Sciatic nerve (tissue), 2 donors: ENCODE measurements at places on chromosomes 7 and 10.

DNA sequence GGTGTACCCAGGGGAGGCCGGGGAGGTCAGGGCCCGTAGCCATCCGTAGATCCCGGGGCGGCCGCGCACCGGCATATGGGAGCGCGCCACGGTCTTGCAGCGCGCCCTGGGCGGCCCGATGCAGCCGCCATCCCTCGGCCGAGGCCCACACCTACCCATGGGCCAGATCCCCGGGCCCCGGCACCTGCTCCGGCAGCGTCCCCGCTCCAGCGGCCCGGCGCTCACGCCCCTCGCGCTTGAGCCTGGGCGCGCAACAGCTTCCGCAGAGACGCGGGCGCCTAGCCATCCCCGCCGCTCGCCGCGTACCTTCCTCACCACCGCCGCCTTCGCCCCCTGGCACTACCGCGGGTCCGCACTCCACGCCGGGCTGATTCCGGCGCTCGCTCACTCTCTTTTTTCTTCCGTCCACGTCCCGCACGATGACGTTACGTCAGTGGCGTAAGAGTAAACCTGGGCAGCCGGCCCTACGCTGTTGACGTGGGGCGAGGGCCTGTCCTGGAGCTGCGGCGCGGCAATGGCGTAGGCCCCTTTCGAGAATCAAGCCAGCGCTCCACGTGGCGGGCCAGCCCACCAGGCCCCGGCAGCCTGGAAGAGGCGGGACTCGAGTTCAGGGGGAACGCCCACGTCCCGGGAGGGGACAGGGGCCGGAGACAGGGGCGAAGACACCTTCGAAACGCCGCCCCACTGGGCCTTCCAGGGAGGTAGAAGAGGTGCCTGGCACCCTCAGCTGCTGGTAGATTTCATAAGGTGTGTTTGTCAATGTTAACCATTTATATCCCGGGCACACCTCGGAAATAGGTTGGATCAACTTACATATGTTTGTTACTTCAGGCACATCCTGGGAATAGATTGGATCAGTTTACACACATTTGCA lies at the start of gene ALDH18A1:
Gene ALDH18A1, minus strand, starts transcription at position 421 of the 874 bp plus-strand sequence. CDS start 3,334 bp downstream, outside the sequence.
- DNase-seq = peak; percentile 95

DNA sequence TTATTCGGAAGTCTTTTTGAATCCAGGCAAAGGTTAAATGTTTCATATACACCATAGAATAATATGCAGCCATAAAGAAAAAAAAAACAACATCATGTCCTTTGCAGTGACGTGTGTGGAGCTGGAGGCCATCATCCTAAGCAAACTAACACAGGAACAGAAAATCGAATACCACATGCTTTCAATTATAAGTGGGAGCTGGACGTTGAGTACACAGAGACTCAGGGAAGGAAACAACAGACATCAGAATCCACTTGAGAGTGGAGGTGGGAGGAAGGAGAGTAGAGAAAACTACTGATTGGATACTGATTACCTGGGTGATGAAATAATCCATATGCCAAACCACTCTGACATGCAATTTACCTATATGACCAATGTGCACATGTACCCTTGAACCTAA lies 293.4 kb downstream of the KLF6 start:
- DNase-seq = no peak

- no peak for DNase-seq
Measured at GRCh38 chr10:48444266-48444665, 137.8 kb downstream of the MAPK8 start.

GRCh38 chr7:100675105-100675451 lies 1.5 kb downstream of the GNB2 start:
- DNase-seq = no peak

GRCh38 chr7:139783647-139784385 lies 6.0 kb upstream of the HIPK2 start:
- no peak for DNase-seq

GRCh38 chr10:80462299-80462980 lies 8.3 kb downstream of the TSPAN14 start:
- peak; percentile 62 for DNase-seq

DNA sequence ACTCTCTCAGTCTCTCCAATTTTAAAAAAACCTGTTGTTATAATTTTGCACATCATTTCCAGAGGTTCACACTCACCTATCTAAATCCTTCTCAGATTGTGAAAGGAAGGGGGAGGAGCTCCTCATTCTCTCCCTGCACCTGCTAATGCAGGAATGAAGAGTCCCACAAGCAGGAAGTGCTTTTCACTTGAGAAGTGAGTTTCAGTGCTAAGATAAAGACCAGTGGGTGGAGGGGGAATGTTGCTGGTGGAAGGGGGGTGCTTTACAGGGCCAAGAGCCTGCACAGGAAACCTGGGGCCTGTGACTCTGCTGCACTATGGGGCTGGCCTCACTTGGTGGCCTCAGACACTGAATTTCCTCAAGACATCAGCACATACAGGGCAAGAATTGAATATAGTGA lies 176.4 kb downstream of the PTPN20 start:
- DNase-seq = no peak

GRCh38 chr10:7340179-7340874 lies 70.5 kb downstream of the SFMBT2 start:
- DNase-seq = no peak

GRCh38 chr10:103884681-103885139 lies 29.3 kb upstream of the SH3PXD2A start:
- no peak for DNase-seq

GRCh38 chr7:139873593-139874301 lies 44.7 kb downstream of the TBXAS1 start:
- DNase-seq = no peak

DNA sequence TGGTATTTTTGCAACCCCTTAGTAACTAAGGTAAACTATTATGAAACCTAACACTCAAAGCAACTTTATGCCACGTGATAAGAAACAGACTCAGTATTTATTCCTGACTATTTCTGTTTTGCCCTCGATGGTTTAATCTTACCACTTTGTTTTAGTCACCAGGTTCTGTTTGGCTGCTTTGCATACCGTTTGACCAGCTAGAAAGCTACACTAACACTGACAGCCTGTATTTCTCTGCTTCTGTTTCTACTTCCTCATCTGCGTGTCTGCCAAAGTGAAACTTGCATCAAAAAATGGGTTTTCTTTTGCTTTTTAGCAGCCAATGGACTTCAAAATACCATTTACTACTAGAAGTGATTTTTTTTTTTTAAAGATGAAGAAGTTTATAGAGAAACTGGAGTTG lies 802.5 kb downstream of the GRM8 start:
- DNase-seq = no peak

- no peak for DNase-seq
Measured at GRCh38 chr7:101376601-101377000, 13.9 kb downstream of the COL26A1 start.

DNA sequence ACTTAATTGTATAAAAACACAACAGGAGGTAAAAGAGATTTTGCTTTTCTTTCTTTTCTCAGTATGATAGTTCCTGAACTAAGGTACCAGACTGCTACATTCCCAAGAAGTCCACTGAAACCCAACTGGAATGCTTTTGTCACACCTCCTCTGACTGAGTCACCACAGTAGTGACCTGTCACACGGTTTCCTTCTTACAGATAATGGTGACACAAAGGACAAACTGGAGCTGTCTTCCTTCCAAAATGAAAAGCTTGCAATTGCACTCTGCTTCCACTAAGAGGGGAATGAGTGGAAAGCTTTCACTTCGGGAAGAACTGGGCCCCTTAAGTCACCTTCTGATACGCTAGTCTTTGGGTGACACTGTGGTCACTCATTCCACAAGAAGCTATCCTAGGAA lies 122.2 kb downstream of the KMT2E start:
- no peak for DNase-seq

DNA sequence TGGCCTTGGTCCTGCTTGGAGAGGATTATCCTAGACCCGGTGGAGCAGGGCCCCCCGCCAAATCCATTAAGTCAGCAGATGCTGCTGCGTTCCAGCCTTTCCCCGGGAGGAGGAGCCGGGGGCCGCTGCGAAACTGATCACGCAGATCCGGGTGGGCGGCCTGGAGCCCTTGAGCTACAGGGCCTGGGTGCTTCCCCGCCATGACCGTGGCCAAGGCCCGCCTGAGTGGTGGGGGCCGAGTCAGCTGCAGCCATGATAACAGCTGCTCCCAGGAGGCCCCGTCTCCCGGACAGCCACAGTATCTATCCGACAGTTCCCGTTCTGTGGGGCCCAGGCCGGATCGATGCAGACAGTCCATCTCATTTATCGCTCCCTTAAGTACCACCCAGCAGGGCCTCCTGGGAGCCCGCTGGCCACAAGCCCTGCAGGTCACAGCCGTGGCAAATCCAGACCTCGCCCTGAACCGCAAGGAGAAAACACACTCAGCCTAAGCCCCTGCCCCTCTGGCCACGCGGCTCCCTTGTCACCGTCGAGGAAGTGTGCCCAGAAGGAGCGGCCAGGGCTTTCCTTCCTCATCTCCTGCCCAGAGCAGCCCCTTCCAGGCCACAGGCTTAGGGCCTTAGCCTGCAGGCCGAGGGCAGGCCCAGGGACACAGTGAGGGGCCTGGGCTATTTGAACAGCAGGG lies 34.4 kb upstream of the SLC29A4 start:
- peak; percentile 83 for DNase-seq

- no peak for DNase-seq
Measured at GRCh38 chr7:90613088-90613498, 17.0 kb downstream of the CDK14 start.

DNA sequence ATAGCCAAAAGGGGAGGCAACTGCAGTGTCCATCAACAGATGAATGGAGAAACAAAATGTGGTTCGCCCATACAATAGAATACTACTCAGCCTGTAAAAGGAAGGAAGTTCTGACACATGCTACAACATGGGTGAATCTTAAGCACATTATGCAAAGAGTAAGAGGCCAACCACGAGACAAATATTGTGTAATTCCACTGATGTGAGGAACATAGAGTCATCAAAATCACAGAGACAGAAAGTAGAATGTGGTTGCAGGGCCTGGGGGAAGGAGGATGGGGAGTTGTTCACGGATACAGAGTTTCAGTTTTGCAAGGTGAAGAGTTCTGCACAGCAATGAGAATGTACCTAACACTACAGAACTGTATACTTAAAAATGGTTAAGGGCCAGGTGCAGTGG lies 13.7 kb upstream of the C10orf71 start:
- DNase-seq = peak; percentile 10

- DNase-seq = no peak
Measured at GRCh38 chr10:62175251-62175650, 93.4 kb downstream of the RTKN2 start.

GRCh38 chr7:18570441-18570840 lies 74.9 kb downstream of the HDAC9 start:
- no peak for DNase-seq

DNA sequence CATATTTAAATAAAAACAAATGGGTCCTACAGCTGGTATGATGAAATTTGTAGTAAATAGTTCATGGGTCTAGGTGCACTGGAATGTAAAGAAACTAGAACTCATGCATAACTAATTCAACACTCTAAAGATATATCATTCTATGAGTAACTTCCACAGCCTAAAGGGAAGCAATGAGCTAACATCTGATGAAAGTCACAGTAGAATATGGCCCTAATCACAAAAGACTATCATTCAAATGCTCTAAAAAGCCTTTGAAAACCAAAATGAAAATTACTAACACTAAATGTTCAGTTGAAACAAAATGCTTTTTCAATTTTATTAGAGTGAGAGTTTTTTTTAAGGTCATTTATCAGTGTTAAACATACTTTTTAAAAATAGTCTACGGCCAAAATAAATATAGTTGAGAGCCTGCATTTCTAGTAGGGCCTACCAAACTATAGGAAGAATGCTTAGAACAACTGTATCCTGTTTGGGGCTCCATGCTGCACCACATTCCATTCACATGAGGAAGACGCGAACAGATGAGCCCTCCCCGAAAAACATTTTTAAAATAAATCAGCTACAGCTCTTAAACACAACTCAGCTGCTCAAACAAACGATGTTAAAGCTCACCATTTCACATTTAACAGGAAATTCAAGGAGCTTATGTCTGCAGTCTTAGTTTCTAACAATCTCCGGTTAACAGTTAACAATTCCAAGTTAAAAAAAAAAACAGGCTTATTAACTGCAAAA lies 134.5 kb downstream of the NRBF2 start:
- no peak for DNase-seq

GRCh38 chr10:50452603-50453002 lies 171.2 kb downstream of the SGMS1 start:
- no peak for DNase-seq

- no peak for DNase-seq
Measured at GRCh38 chr7:22724861-22725260, 2.1 kb upstream of the IL6 start.
